Smooth muscle cell of the umbilical artery (primary cell): ENCODE measurements at places on chromosomes 1 and 21. TPM values are rescaled to one million over a fixed set of nuclear protein-coding genes. Genes with fewer than 3 reads are reported as not detected.

Gene LRRC38
- total RNA-seq, result not detected in 2 replicates

Gene ANGPTL7
- 10.4 TPM in 1 of 2 replicates, not detected in the other for total RNA-seq

Gene A3GALT2
- not detected in 2 replicates for total RNA-seq

Gene NEK2
- 2.1 and 17.3 TPM in 2 replicates for total RNA-seq

Gene FCRL2
- not detected in 2 replicates for total RNA-seq

Gene CREG1
- 48.6 and 153 TPM in 2 replicates for total RNA-seq
